ACHN (cell line): ENCODE measurements at places on chromosomes 11 and 22.

DNA sequence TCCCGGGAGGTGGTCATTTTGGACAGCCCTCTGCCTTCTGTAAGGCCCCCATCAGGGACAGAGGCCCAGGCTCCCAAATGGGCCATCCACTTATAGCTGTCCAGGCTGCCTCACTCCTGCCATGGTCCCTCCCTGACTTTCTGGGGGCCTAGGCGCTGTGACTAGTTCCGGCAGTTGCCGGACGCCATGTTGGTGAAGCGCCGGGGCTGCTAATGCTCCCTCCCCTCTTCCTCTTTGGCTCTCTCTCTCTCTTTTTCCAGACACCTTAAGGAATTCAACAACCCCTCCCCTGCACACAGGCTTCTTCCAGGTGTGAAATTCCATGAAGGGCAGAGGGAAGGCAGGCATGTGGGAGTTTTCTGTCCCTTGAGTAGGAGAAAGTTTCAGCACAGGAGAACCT, 445.6 kb downstream of the SOX6 start:
- DNase-seq, result no peak

GRCh38 chr11:57547854-57548377, 10.5 kb downstream of the SMTNL1 start:
- no peak for DNase-seq

GRCh38 chr11:47215366-47215910, 664 bp downstream of the DDB2 start:
- no peak for DNase-seq

GRCh38 chr11:60428517-60428916, 855 bp upstream of the MS4A5 start:
- DNase-seq, result no peak

- DNase-seq, result no peak
Measured at GRCh38 chr11:126929179-126930061, 71.2 kb downstream of the KIRREL3 start.

DNA sequence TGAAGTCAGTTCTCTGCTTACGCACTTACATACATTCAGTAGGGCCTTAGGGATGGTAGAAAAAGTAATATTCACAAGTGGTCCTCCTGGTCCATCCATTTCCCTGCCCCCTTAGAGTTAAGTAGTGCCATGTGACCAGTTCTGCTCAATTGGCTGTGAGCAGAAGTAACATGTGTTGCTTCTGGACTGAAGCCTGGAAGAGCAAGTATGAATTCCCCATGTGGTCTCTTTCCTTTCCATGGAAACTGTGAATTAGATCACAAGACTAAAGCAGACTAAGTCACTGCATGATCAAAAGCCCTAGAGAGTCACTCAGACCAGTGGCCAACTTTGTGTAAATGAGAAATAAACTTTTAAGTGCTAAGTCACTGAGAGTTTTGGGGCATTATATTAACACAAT, 341.7 kb upstream of the CADM1 start:
- DNase-seq, result no peak

DNA sequence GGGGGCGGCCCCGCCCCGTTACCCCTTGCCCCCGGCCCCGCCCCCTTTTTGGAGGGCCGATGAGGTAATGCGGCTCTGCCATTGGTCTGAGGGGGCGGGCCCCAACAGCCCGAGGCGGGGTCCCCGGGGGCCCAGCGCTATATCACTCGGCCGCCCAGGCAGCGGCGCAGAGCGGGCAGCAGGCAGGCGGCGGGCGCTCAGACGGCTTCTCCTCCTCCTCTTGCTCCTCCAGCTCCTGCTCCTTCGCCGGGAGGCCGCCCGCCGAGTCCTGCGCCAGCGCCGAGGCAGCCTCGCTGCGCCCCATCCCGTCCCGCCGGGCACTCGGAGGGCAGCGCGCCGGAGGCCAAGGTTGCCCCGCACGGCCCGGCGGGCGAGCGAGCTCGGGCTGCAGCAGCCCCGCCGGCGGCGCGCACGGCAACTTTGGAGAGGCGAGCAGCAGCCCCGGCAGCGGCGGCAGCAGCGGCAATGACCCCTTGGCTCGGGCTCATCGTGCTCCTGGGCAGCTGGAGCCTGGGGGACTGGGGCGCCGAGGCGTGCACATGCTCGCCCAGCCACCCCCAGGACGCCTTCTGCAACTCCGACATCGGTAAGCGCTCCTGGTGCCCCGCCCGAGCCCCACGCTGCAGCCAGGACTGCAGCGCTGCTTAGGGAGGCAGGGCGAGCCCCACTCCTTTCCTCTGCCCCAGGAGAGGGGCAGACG, at the start of gene TIMP3:
Gene TIMP3 (plus strand): TSS at position 169 of the 700 bp plus-strand sequence. CDS start 297 bp downstream, at position 466.
- DNase-seq, result no peak

GRCh38 chr11:129731316-129731715, 84.3 kb upstream of the TMEM45B start:
- no peak for DNase-seq

DNA sequence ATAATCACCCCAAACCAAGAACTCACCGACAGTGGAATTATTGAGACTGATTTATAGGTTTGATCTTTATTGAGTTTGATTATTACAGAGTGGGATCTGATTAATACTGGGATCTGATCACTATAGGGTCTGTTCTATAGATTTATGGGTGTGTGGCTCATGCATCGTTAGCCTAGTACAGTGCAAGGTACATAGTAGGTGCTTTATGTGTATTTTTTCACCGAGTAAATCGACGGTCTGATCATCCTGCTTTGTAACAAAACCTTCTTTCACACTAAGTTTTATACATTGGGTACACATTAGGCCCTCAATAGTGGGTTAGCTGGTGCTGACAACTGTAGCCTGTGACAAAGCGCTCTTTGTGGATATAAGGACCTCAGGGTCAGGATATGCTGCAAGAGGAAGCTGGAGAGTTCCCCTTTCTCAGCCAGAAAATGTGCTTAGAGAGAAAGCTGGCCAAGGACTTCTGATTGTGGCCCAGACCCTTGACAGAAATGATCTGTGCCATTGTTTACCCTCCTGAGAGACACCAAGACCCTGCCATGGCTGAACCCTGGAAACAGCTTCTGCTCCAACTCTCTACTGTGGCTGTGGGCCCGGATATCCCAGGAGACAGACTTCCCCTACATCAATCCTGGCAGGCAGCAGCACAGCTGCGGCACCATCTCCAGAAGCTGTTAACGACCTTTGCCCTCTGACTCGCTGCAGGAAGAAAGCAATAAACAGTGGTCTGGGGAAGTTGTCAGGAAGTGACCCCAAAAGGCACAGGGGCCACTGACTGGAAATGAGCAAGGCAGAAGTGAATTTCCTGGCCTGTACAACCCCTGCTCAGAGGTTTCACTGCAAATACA, 16.1 kb upstream of the TPP1 start:
- DNase-seq, result no peak

GRCh38 chr11:126279191-126279590, 3.7 kb upstream of the TIRAP start:
- DNase-seq, result no peak

- no peak for DNase-seq
Measured at GRCh38 chr11:131070365-131070764, 154.1 kb upstream of the SNX19 start.

DNA sequence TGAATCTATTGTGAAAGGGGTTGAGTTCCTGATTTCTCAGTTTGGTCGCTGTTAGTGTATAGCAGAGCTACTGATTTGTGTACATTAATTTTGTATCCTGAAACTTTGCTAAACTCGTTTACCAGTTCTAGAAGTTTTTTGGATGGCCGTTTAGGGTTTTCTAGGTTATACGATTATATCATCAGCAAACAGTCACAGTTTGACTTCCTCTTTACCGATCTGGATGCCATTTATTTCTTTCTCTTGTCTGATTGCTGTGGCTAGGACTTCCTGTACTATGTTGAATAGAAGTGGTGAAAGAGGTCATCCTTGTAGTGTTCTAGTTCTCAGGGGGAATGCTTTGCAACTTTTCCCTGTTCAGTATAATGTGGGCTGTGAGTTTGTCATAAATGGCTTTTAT, 24.6 kb upstream of the OOSP4B start:
- no peak for DNase-seq

DNA sequence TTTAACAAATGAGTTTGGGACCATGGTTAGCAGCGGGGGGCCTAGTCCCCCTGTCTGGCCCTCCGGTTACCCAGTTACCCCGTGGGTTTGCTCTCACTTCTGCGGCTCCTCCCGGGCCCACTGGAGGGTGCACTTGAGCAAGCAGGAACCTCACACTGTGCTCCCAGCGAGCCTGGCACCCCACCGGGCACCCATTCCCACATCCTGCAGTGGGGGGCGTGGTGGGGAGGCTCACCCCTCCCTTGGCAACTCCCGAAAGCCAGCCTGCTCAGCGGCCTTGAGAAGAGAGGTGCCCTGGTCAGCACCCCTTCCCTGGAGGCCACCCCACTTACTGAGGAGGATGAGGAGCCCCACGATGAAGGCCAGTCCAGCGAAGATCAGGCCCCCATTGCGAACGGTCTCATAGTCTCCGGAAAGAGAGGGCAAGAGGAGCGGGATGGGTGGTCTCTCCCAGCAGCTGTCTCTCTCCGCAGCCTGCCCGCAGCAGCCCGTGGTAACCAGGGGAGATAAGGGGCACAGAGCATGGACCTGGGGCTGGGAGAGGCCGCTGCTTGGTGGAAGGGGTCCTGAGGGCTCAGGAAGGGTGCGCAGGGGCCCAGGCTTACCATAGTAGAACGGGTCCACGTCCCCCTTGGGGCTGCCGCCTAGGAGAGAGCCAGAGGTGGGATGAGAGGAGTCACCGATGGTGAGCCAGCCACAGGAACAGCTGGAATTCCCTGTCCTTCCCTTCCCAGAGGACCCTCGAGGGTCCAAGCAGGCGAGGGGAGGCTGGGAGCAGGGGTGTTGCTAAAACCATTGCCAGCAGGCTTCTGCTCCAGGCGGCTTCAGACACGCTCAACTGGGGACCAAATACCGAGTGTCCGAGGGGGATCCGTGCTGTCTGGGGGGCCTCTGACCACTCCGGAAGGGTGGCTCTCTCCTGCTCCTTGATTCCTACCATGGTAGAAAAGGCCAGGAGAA, 2.2 kb downstream of the FXYD2 start:
- DNase-seq, result peak; percentile 79

DNA sequence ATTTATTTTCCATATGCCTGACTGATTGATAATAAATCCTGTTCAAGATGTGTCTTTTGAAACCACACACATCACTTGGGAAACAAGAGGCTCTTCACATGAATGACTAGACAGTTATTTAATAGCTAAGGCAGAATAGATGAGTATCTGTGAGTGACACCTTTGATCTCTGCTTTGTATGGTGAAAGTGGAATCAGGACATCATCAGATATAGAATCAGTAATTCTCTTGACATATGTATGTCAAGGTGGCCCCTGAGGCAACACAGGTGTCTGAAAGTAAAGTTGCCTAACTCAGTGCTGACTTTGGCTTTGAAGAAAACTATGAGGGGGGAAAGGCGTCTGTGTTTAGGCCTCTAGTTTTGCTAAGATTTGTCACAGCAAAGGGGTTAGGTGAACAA, 11.5 kb upstream of the CASP4 start:
- DNase-seq, result no peak

- DNase-seq, result no peak
Measured at GRCh38 chr11:90223248-90223585, 368 bp upstream of the CHORDC1 start.

DNA sequence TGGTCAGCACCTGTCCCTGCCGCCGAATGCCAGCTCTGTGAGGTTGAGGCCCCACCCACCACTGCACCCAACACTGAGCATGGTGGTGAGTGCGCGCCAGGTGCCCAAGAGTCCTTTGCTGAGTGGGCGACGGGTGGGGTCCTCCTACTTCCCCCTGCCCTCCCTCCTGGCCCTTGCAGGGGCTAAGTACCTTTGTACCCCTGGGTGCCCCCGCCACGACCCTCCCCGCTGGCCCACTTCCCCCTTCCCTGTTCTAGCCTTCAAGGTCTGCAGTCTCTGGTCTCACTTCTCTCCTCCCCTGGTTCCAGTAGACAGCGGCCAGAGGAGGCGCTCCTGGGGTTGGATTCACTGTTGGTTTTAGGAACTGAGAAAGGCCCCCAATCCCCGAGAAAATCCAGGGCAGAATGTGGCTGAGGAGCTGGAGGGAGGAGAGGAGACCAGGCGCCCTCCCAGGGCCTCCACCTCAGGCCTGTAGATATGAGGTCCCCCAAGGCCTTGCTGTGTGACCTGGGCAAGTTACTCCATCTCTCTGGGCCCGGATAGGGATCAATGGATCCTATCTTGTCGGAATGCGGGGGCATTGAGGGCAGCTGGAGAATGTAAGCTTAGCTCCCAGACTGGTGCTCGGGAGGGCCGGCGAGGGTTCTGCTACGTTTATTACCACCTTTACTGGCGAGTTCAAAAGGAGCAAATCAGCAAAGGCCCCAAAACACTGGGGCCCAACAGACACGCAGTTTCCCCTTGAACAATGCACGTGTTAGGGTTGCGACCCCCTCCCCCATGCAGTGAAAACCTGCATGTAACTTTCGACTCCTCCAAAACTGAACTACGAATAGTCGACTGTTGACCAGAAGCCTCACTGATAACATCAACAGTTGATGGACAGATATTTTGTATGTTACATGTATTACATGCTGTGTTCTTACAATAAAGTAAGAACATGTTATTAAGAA, 31.9 kb upstream of the SMIM38 start:
- DNase-seq, result no peak

GRCh38 chr11:58561394-58562098, 14.1 kb downstream of the LPXN start:
- DNase-seq, result peak; percentile 78

DNA sequence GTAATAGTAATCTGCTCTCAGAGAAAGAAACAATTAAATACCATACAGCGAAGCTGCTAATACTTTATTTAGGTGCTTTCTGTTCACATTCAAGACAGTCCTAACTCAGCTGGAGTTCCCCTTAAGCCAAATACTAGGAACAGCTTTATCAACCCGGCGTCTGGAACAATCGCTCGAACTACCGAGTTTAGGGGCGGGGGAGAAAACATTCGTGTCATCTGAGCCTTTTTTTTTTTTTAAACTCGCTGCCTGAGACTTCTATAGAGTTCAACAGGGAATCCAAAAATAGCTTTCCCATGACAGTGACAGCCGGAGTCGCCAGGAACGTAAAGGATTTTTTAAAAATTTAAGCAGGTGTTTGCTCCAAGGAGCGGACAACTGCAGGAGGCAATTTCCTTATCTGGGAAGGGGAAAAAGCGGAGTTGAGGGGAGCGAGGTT, 852 bp downstream of the TRAF6 start:
- DNase-seq, result peak; percentile 46

- peak; percentile 91 for DNase-seq
Measured at GRCh38 chr11:130448416-130449309, at the start of gene ADAMTS15. ADAMTS15 (plus strand) TSS chr11:130448645; CDS start chr11:130448974, 329 bp downstream.

DNA sequence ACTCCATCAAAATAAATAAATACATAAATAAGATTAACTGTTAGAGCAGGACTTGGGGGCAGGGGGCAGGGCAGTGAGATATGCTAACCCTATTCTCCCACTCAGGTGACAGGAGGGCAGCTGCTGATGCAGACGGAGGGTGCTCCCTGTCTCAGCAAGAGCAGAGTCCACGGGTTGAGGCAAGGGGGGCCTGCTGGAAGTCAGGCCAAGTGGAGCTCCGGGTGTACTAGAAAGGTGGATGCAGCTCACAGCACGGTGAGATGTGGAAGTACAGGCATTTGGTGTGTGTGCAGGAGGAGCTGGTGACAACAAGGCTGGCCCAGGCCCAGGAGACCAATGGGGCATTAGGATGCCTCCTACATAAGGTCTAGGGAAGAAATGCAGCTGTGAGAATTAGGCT, 467.3 kb upstream of the B3GAT1 start:
- no peak for DNase-seq

- DNase-seq, result no peak
Measured at GRCh38 chr11:123799438-123799837, 6.7 kb downstream of the OR6M1 start.
